ENCODE measurements at places on chromosomes 13 and 19.

- H3K4me1 ChIP-seq, result peaks cover 26% of the 10 kb centered on the region
- no peaks in the 10 kb centered on the region for H3K36me3 ChIP-seq
- peak; percentile 60 for DNase-seq
- peaks cover 3% of the 10 kb centered on the region for H3K27me3 ChIP-seq
- peak overlapping the region; percentile 30 for H3K4me3 ChIP-seq
Observed at GRCh38 chr19:47445937-47446402, 25.7 kb downstream of the SLC8A2 start.

DNA sequence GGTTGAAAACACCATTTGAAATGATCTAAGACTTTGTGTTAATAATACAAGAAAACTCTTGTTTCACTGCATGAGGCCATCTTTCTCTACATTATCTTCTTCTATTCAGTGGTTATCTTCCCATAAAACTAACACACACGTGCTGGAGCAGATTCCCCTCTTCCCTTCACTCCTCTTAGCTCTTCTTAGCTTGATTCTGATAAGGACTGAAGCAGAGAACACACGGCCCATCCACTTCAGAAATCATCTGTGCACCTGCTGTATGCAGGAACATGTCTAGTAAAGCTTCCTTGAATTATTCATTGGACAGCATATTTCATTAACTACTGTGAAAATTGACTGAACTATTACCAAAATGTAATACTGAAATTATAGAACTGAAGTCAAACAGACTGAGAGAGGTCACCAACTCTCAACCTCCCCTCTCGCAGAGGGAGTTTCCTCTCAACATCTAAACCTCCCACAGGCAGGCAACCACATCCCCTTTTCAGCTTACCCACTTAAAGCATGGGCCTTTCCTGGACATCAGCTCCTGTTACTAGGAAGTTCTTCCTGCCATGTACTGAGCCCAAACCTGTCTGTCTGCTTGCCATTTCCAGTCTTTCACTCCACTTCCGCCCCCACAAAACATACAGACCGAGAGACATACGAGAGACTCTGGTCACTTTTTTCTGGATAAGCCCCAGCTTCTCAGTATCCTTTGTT is 113.9 kb downstream of the CRYL1 start:
- peak; percentile 34 for DNase-seq
- no peaks in the 10 kb centered on the region for H3K36me3 ChIP-seq
- no peak overlapping the region for H3K27ac ChIP-seq
- no peaks in the 10 kb centered on the region for H3K27me3 ChIP-seq
- H3K4me3 ChIP-seq, result no peak overlapping the region

GRCh38 chr13:39379118-39379517 is 223.9 kb downstream of the LHFPL6 start:
- no peak overlapping the region for H3K4me3 ChIP-seq
- H3K36me3 ChIP-seq, result no peaks in the 10 kb centered on the region
- no peaks in the 10 kb centered on the region for H3K27me3 ChIP-seq
- H3K4me1 ChIP-seq, result no peaks in the 10 kb centered on the region
- DNase-seq, result no peak

GRCh38 chr13:60267498-60268202 is 103.9 kb upstream of the DIAPH3 start:
- H3K4me3 ChIP-seq, result peak overlapping the region; percentile 79
- peak; percentile 5 for DNase-seq
- H3K4me1 ChIP-seq, result no peaks in the 10 kb centered on the region
- peak overlapping the region; percentile 49 for H3K27ac ChIP-seq

DNA sequence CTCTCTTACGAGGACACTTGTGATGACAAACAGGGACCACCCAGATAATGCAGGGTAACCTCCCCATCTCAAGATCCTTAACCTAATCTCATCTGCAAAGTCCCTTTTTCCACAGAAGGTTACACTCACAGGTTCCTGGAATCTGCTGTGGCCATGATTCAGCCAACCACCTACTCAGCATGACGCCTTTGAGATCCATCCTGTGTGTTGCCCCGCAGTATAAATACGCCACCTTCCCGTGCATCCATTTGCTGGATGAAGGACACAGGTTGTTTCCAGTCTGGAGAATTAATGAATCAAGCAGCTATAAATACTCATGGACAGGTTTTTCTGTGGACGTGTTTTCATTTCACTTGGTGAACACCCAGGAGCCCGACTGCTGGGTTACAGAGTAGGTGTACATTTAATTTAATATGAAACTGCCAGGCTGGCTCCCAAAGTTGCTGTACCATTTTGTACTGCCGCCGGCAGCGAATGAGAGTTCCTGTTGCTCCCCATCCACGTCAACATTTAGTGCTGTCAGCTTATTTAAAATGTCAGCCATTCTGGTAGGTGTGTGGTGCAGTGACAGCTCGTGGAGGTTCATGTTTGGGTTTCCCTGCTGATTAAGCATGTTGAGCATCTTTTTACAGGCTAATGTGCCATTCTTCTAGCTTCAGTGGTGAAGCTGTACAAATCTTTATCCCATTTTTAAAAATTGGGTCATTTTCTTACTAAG is 40.2 kb downstream of the ELL start:
- no peak for DNase-seq
- H3K4me1 ChIP-seq, result peaks cover 58% of the 10 kb centered on the region
- H3K4me3 ChIP-seq, result no peak overlapping the region
- no peaks in the 10 kb centered on the region for H3K27me3 ChIP-seq
- H3K27ac ChIP-seq, result no peak overlapping the region
- no peaks in the 10 kb centered on the region for H3K36me3 ChIP-seq

DNA sequence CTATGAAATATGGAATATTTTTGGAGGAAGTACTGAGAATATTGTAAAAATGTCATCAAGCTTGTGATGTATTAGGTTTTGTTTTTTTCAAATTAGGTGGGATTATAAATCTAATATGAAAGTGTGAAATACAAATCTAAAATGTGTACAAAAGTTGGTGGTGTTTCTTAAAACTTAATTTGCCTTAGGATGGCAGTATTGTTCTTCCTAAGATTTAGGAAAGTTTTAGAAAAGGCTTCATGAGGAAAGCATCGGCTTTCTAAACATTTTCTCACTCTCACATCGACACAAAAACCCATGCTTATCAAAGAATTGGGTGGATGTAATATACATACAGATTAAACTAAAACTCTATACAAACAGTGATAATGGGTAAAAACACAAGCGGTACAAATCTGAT is 972.0 kb upstream of the PCDH20 start:
- no peak overlapping the region for H3K27ac ChIP-seq
- no peak overlapping the region for H3K4me3 ChIP-seq
- H3K36me3 ChIP-seq, result no peaks in the 10 kb centered on the region
- no peaks in the 10 kb centered on the region for H3K27me3 ChIP-seq
- H3K4me1 ChIP-seq, result no peaks in the 10 kb centered on the region
- no peak for DNase-seq
